ENCODE measurements at places on chromosomes 4 and X.

DNA sequence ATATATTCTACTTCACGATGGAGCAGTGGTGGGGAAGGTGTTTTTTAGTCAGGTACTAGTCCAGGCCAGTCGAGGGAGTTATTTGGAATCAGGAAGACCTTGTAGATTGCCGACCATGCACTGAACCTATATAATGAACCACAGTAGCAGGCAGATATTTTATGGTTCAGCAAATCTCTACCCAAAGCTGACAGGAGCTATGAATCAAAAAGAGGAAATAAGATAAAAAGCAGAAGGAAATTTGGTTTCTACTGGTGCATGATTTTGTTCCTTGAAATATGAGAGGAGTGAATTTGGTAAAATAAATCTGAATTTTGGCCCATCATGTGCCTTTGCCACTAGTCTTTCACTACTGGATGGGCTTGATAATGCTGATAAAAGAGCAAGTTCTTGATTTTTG, 924.3 kb upstream of the DIAPH2 start:
- DNase-seq = no peak

DNA sequence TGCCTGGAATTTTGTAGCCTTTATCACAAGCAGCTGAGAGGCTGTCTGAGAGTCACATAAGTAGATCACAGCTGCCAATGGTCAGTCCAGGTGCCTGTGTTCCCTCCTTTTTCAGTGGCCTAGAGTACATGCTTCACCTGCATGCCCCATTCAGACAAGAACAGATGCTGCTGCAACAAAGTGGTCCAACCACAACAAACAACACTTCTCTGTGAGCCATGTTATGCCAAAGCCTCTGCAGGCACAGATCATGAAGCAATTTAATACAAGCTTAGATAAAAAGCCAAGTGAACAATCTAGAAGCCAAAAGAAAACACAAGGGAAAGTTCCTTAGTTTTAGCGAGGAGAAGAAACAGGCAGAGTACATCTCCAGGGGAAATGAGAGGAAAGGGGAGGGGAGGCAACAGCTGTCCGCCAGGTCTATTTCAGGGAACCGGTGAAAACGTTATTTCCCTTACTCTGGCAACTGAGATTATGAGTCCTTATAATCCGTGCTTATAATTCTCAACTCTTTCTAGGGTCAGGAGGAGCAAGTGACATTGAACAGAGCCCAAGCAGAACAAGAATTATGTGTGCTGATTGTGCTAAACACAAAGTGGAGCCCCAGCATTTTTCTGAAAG, 92.6 kb downstream of the TSPAN5 start:
- DNase-seq = no peak

DNA sequence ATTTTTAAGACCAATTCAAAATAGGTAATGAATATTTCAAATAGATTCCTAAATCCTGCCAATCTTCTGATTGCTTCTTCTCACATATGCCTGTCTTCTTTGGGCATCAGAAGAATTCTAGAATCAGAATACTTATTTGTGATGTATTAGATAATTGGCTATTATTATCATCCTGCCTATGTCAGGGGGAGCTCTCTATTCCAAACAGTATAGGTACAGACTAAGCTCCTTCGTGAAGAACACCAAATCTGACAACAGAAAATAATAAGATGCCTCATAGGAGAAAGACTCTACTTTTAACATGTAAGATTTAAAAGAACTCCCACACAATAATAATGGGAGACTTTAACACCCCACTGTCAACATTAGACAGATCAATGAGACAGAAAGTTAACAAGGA, at the start of gene IQCM:
Gene IQCM, minus strand, starts transcription at position 101 of the 400 bp plus-strand sequence. CDS start 73,152 bp downstream, outside the sequence.
- DNase-seq = no peak

GRCh38 chr4:37747772-37748330, 61.7 kb upstream of the RELL1 start:
- DNase-seq = no peak

DNA sequence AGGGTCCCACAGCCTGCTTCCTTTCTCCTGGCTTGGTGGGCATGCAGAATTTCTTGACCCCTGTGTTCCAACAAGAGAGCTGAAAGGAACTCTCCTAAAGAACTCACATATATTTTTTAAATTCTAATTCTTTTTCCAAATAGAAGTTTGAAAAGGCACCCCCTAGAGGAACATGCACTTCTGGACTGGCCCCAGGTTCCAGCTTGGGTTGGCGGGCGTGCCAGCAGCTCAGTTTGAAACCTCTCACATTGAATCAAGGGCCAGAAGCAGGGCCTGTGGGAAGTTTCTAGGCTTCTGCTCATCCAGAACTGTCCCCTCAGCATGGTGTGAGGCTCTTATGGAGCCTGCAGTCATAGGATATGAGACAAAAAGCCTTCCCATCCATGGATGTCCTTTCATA, 132.6 kb downstream of the ATG4A start:
- DNase-seq = no peak

DNA sequence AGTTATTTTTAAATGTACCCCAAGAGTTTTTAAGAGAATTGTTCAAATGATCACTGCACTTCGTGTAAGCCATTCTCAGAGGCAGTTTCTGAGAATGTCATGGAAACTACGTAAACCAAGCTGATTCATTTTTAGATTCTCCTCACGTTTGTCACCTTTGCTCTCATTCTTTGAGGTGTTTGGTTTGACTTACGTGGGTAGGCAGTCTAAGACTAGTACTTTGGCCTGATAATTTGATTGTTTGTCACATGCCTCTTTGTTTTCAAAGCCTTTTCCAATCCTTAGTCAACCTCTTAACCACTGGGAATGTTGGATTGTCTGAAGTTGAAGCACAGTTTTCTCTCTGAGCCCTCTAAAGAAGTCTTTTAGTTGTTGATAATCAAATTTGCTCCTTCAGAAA, 10.5 kb downstream of the SEPTIN11 start:
- no peak for DNase-seq

GRCh38 chr4:122827879-122828601, 1.4 kb downstream of the FGF2 start:
- DNase-seq = peak; percentile 35

- DNase-seq = no peak
Observed at GRCh38 chr4:183320211-183321059, at the start of gene CLDN22. TSS of gene CLDN22 (minus strand) at chr4:183320276. CDS start at chr4:183320218, 58 bp downstream.

Data from suppressor macrophage treated with lipopolysaccharide for 4 hours (primary cell).